ENCODE measurements at places on chromosomes 16 and 17.
A peak's percentile ranks its signal among the peaks of the same experiment; 100 is the strongest.

DNA sequence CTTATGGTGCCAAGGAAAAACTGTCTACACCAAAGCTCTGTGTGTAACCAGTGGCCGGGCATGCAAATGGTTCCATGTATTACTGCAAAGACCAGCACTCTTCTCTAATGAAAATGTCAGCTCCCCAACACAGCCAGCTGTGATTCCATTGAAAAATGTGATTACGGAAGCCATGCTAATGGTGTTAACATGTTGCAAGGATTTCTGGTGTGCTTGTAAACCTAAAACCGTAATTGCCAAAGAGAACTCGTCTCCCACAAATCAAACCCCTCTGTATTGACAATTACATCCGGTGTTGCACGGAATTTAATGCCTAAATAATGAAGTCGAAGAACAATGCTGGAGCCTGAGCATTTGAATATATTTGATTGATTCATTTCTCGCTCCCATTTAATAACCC, 351.7 kb downstream of the NPIPA8 start:
- DNase-seq: no peak

GRCh38 chr17:1485423-1486376, 6.8 kb downstream of the MYO1C start:
- DNase-seq: peak; percentile 82

- DNase-seq: no peak
These were observed 74.9 kb downstream of the SDR42E1 start for GRCh38 chr16:81936209-81937000.

DNA sequence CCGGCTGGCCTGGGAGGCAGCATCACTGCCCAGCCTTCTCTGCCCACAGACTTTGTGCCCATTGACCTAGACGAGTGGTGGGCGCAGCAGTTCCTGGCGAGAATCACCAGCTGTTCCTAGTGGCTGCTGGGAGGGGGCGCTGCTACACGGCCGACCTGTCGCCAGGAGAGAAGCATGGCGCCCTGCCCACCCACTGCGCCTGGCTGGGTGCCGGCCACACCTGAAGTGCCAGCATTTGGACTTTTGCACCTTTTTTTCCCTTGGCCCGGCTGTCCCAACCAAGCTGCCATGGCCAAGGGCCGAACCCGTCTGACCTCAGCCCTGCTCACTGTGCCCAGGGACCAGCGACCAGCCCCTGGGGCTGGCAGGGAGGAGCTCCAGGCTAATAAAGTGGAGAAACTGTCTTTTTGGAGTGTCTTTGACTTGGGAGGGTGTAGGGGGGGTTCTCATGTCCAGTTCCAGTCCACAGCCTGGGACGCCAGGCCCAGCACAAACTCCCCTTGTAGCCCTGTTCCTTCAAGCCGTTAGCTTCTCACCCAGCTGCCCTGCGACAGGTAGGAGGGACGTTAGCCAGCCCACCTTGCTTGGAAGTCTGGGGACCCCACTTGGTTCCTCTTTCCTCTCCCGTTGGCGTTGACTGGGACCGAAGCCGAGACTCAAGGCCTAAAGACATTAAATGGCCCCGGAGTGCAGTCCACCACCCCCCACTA, 939 bp upstream of the WDR90 start:
- DNase-seq: no peak

GRCh38 chr17:36184023-36184765, 7.8 kb upstream of the TBC1D3B start:
- no peak for DNase-seq

- DNase-seq: no peak
These were observed 6.3 kb downstream of the HAGH start for GRCh38 chr16:1820096-1820945.

- no peak for DNase-seq
These were observed 381.9 kb upstream of the CCL2 start for GRCh38 chr17:33873201-33873617.

DNA sequence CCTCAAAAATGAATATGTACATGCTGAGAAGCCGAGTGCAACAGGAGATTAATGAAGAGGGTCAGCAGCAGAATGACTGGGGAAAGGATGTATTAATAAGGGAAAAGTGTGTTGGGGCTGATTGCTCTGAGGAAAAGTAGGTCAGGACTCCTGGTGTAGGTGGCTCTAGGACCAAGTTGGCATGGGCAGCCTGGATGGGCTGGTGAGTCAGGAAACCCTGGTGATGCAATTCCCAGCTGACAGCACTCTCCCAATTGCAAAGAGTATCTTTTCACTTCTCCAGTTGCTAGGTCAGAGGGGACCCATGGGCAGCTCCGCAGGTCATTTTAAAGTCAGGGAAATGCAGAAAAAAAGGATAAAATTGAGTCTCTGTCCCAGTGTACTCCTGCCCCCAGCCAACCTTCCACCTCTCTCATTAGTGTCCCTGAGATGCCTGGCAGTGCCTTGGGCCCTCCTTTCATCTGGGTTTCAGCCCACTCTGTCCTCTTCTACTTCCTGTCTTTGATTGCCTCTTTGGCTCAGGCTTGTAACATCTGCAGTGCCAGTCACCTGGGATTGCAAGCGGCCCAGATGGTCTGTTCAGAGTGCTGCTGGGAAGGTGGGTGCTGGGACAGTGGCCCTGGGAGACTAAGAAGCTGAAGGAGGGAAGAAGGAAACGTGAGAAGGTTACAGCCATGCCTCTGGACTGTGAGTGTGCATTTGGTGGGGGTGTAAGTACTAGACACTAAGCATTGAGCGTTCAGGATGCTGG, 2177.2 kb downstream of the TP53TG3F start:
- DNase-seq: no peak

- DNase-seq: peak; percentile 19
These were observed 23.1 kb downstream of the MRC2 start for GRCh38 chr17:62650587-62650986.

DNA sequence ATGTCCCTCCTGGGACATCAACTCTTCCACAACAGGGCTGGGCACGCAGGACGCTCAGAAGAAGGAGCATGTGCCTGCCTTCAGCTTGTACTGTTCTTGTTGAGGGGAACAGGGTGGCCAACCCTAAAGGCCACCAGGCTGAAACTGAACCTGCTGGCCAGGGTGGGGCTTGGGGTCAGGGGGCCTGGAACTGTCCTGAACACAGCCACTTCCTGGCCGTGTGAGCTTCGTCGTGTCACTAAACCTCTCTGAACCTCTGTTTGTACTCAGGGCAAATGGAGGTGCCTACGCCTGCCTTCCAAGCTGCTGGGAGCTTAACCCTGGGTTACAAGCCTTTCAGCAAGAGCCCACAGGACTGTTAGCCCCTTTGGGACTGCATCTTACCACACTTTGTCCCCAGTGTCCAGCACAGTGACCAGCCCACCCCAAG, 6.7 kb downstream of the ARHGAP27 start:
- DNase-seq: no peak

DNA sequence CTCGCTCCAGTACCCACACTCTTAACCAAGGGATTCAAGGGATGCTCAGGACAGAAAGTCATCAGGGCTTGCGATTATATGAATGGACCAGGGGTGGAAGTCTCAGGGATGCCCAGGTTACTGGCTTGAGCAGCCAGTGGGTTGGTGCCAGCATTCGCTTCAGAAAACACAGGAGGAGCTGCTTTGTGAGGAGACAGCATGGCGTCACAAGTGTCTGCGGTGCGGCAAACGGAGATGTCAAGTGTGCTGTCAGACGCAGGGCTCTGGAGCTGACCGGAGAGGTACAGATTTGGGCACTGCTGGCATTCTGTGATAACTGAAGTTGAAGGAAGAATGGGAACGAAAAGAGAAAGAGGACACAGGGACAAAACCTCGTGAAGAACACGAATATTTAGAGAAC, 4.1 kb downstream of the MARCHF10 start:
- peak; percentile 9 for DNase-seq

GRCh38 chr17:72510351-72511016, 389.7 kb downstream of the SOX9 start:
- no peak for DNase-seq

DNA sequence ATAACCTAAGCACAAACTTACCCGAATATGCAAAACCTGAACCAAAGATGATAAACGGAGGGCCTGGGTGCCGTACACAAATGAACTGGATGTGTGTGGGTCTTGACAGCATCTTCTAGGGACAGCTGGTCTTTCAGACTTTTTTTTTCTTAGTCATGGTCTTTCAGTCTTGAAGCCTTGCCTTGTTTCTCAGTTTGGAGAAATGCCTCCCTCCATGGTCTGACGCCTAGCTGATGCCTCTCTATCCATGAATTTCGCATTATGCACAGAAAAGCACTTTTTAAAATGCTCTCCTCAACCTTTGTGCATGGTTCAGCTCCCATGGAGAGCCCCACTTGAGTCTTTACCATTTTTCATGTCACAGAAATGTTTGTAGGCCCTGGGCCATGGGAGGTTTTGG, 52.8 kb upstream of the LYRM9 start:
- DNase-seq: no peak

- DNase-seq: no peak
These were observed 77.4 kb downstream of the ANKFN1 start for GRCh38 chr17:56230660-56231059.

- DNase-seq: no peak
These were observed 238.8 kb downstream of the STX8 start for GRCh38 chr17:9336817-9337216.

Data from femur (tissue), 1 donor.